Stimulated activated naive CD8-positive, alpha-beta T cell treated with anti-CD3 and anti-CD28 coated beads, Interleukin-15, Interleukin-2, amounts not matched to agents 100 U/mL and 50 U/mL, for 24 hours (primary cell): ENCODE measurements at places on chromosomes 3 and 15.

DNA sequence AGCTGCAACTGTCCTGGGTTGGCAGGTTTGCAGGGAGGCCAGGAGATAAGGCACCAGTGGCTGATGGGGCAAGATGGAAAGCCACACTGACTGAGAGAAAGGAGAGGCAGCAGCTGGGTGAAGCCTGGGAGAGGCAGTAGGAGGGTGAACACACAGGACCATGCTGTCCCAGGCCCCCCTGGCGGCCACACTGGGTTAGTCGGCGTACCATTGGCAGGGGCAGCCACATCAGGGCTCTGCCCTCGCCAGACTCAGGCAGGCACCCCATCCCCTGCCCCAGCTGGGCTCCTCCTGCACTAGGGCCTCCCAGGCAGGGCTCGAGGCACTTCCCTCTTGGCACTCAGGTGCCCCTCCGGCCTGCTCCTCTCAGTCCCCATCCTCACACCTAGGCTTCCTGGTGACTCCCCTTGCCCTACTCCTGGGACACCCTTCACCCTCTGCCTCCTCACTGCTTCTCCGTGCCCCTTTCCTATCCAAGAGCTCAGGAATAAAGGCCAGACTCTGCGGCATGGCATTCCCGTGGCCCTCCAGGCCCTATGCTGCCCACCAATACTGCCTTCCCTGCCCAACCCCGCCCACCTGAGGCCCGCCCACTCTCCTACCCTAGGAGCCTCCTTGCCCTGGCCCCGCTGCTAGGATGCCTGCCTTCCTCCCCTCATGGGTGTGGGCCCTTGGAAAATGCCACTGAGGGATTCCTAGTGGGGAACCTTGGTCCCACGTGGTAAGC lies 28.7 kb upstream of the DUSP7 start:
- DNase-seq: no peak

DNA sequence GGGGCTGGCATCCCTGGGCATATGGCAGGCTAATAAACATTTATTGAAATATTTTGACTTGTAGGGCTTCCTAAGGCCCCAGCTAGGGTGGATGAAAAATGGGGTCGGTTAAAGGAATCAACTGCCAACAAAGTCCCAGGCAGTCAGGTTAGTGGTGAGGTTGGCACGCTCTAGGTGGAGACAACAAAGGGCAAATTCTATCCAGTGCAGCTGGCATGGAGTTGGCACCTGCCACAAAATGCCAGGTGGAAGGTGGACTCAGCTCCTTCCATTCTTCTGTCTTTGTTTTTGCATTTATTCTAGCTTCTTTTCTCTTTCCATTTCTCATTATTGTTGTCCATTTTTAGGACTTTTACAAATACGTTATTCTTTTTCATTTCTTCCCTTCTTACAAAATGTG lies 31.0 kb downstream of the LCMT2 start:
- DNase-seq: no peak

DNA sequence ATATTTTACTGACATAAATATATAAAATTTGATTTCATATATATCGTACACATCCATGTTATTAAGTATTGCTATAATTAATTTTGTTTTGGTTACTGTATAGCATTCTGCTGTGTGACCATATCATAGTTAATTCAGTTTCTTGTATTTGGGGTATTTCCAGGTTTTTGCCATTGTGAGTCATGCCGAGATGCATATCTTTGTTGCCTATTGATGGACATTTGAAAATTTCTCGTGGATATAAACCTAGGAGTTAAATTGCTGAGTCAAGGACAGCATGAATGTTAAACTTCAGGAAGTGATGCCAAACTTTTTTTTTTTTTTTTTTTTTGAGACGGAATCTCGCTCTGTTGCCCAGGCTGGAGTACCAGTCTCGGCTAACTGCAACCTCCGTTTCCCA lies 33.7 kb upstream of the GPR171 start:
- no peak for DNase-seq

GRCh38 chr3:25229586-25229985 lies 198.5 kb upstream of the RARB start:
- DNase-seq: no peak

DNA sequence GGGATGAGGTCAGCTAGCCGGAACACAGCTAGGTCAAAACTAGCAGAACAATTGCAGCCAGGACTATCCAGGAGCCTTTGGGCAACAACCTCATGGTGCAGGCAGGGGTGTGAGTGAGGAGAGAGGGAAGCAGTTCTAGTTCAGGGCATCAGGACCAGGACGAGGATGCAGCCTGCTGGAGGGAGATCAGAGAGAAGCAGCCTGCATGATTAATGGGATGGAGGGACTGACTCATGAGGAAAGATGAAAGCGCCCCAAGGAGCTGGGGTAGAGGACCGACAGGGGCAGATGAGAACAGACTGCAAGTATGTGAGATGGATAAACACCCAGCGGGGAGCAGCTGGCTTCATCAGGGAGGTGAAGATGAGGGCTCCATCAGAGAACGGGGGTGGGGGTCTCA lies 37.9 kb upstream of the LRTM1 start:
- DNase-seq: no peak

GRCh38 chr3:107024551-107025026 lies 352.6 kb upstream of the CCDC54 start:
- DNase-seq: no peak

DNA sequence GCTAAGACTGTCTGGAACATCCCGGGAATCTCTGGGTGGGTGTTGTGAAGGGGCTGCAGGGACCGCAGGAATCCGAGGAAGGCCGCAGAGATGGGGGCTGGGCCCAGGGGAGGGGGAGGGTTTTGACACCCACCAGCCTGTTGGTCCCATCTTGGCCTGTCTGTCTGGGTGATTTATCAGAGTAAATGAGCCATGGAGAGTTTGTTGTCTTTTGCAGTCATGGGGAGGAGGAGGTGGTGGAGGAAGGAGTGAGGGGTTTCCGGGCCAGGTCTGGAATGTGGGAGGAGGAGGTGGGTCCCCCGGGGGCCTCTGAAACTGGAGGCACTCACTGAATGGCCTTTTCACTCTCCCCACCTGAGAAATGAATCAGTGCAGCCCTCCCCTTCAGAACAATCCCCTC lies 11.5 kb downstream of the SEMA3F start:
- DNase-seq: no peak

GRCh38 chr3:25097023-25097422 lies 331.0 kb upstream of the RARB start:
- no peak for DNase-seq

DNA sequence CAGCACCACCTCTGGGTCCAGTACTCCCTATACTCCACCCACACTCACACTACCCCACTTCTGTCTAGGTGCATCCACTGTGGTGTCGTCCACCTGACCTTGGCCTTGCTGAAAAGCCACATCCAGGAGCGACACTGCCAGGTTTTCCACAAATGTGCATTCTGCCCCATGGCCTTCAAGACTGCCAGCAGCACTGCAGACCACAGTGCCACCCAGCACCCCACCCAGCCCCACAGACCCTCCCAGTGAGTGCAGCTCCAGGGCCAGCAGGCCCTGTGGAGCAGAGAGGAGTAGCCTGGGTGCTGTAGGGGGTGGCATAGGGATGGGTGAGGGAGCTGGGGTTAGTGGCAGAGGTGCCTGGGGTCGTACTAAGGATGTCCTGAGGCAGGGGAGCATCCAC lies 19.4 kb upstream of the ALPK3 start:
- no peak for DNase-seq

DNA sequence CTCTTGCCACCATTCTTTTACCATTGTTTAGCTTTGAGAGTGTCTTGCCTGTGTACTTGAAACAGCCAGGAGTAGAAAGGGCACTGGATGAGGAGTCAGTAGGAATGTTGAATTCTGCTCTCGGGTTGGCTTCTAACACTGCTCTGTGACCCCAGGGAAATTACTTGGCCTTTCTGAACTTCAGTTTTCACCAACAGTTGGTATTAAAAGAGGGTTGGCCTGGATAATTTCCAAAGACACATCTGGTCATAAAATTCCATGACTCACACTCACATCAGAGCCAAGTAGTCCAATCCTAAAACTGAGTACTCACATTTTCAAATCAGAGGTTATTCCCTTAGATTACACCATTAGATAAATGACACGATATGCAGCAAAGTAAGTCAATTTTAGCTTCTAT lies 141.6 kb downstream of the ECT2 start:
- DNase-seq: no peak

DNA sequence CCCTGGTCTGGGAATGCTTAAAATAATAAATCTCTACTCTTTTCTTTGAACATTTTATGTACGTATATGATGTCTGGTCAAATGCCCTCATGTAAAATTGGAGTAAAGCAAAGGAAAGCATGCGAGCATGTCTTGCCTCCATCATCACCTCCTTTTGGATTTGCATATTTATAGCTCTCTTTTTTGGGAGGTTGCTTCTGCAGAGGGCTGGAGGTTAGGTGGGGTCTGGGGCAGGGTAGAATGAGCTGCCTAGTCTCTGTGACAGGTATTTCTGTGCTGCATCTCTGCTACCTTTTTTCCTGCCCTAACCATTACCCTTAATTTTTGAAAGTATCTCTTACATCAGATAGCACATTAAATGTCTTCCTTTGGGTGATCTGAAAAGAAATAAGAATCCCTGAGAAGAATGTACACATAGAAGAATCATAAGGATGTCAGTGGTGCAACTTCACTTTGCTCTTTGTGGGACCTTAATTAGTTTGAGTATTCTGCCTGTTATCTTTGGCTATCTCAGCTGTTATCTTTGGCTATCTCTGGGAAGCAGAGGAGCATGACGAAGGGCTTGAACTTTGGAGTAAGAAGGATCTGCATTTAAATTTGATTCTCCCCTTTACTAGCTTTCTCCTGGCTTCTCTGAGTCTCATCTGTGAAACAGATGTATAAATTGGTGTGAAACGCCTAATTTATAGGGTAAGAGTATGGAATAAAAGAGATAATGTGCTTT lies 40.2 kb downstream of the PPM1L start:
- no peak for DNase-seq

DNA sequence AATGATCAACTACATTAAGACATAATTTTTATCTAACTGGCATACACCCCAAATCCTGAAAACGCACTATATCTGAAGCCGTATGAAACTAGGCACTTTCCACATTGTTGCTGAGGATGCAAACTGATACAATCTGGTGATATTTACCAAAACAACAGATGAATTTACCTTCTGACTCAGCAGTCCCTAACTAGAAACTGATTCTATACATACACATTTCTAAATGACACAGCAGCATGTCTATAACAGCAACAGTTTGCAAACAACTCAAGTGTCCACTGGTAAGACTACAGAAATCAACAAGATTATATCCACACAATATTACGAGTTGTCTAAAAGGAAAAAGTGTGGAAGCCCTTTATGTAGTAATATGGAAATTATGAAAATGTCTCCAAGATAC lies 22.9 kb downstream of the SECISBP2L start:
- DNase-seq: no peak

- DNase-seq: no peak
Observed at GRCh38 chr3:132443421-132443820, 26.1 kb downstream of the DNAJC13 start.

DNA sequence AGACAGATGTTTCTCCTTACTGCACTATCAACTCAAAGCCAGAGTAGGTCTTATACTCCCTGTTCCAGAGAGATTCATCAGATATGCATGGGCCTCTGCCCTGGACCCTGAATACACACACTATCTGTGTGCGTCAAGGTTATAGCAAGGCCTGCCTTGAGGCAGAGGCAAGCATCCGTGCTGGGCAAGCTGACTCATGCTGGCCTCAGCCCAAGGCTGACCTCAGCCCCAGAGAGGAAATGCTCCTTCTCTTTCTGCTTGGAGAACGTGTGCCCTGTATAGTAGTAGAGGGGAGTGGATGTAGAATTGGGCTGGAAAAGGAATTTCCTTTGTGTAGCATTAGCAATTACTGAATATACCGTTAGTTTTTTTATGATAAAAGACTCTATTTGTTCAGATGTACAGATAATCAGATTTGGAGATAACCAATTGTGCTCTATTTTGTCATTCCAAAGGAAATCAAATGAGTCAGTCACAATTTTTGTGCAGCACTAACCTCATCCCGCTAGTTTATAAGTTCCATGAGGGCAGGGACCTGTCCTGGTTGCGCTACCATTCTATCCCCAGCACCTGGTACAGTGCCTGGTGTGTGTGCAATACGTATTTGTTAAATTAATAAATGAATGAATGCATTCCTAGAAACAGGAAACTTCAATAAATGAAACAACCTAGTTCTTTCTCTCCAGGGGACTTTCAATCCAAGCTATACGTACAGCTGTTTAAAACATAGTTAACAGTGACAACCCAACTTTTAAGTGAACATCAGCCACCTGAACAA lies 13.3 kb upstream of the PAQR9 start:
- DNase-seq: no peak

DNA sequence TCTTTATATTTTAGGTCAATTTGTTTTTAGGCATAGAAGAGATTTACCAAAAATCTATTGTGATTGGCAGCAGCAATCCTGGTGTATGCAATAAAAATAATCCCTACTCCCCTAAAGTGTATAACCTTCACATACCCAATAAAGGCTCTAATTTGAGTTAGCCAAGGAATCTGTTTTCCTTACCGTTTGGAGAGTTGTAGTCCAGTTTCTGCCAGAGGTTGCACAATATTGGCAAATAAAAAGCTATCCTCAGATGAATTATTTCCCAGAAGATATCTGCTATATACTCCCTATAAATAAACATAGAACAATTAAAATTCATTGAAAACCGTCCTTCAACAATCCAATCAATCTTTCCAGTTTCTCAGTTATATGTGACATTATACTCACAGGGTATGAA lies 31.1 kb downstream of the ACKR4 start:
- no peak for DNase-seq

DNA sequence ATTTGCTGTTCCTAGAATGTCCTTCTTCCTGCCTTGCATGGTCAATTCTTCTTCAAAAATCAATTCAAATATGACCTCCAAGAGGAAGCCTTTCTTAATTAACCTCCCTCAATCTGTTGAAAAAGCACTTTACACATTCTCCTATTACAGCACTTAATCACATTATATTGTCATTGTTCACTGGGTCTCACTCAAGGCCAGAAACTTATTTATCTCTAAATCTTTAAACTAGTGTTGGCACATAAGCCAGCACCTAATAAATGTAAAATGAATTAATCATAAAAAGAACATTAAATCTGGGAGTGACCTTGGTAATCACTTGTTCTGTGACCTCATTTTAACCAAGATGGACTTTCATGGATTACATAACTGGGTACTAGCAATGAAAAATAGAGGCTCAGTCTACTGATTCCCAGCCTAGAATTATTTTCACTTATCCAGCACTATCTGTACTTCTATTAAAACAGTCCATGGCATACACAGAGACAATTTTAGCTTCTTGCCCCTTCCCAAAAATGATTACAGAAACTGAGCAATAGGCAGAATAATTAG lies 22.1 kb downstream of the MSL2 start:
- DNase-seq: no peak

DNA sequence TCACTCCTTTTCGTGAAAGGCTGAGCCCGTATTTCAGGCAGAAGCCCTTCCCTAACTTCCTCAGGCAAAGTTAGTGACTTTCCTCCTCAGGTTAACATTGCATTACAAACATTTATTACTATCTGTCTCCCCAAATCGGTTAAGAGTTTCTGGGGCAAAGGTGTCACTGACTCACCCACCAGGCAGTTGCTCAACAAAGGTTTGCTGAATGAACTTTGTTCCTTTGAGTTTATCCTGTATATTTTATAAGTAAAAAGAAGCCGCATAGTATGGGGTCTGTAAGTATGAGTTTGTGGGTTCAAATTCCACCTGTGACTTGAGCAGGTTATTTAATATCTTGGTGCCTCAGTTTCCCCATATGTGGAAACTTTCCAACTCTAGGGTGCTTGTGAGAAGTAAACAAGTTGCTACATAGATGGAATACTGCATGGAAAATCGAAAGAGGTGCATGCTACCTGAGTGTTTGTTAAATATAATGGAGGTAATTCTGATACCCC lies 177.7 kb downstream of the THRB start:
- DNase-seq: no peak

GRCh38 chr3:51642462-51642861 lies 28.6 kb upstream of the TEX264 start:
- no peak for DNase-seq
